GF-D8 (cell line): ENCODE measurements at places on chromosomes 5 and 9.

- no peak for DNase-seq
Measured at GRCh38 chr9:121551985-121552753, 52.5 kb upstream of the GGTA1 start.

GRCh38 chr5:56319526-56320181 is 86.5 kb upstream of the ANKRD55 start:
- DNase-seq: no peak

DNA sequence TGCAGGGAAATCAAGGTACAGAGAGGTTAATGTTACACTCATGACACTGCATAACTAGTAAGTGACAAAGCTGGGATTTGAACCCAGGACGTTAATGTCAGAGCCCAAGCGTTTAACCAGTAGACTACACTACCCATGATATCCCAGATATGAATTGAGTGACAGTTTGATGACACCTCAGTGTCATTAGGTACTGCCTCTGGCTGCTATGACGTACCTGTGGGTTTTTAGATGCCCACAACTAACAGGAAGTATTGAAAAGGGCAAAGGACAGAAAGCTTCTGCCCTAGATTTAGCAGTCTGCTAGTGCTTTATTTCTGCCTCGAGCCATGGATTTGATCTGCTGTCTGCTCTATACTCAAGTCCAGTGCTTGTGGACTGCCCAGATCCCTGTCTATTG is 56.2 kb downstream of the GLRA1 start:
- DNase-seq: no peak

DNA sequence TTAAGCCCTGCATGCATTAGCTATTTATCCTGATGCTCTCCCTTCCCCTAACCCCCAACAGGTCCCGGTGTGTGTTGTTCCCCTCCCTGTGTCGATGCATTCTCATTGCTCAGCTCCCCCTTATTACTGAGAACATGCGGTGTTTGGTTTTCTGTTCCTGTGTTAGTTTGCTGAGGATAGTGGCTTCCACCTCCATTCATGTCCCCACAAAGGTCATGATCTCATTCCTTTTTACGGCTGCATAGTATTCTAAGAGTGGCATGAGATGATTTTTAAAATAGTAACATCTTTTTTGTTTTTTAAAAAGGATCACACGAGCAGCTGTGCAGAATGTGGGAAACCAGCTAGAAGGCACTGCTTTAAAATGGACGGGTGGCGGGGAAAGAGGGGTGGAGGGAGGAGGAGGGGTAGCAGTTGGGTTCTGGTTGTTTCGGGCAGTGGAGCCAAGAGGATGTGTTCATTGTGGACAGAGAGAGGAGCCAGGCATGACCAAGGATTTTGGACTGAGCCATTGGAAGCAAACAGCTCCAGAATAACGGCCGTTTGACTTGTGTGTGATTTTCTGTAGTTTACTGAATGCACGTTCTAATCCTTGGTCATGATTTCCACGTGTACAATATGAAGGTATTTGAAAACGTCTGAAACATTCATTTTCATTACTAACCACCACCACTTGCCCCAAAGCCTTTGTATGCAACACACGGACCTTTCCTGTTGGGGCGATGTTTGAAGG is 1.7 kb upstream of the TENT4A start:
- DNase-seq: no peak

DNA sequence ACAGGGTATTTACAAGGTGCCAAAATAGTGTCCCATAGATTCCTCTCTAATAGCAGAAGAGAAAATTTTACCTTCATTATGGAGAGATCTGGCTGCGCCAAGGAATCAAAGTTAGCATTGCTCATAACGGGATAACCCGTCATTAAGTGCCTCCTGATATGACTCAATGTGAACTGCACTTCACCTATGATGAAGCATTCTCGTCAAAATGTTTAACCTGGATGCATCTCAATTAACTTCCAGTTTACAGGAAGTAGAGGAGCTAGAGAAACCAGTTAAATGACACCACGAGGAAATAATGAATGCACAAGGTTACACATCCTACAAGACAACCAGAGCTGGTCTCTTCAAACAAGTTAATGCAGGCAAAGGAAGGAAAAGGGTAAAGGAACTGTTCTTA is 17.2 kb downstream of the FBXW11 start:
- no peak for DNase-seq
